ENCODE measurements at places on chromosomes 7 and 10.

DNA sequence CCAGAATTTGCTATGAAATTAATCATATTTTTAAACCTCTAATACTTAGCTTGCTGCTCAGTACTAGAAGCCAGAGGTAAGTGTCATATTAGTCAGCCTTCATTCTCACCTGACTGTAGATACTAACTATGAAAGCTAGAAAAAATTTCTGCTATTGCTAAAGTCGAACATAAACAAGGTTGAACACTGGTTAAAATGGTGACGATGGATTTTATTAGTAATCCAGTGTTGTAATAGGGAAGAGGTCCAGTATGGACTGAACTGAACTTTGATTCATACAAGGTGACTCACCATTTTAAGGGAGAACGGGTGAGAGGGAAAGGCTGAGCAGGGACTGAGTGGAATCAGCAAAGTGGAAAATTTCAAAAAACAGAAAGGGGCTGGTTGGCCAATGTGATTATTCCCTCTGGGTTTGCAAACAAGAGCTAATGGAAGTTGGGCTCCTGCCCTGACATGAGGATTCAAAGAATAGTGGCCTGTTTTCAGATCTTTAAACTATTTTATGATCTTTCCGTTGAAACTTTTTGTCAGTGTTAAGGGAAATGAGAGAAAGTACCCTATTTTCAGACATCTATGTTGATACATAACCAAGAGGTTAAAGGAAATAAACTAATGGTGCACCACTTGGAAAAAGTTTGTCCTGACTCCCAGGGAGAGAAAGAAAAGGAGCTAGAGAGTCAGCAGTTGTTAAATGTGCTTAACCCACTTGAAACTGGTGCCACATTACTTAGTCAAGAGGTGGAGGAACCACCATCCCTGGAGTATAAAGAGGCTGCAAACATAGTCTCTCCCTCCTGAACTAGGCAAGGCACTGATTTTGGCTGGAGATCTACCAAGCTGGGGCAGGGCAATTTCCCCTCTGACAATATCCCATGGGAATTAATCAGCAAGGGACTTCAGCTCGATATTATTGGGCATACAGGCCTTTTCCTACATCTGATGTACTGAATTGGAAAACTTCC, 15.3 kb upstream of the AKR1C1 start:
- DNase-seq: no peak

- DNase-seq: no peak
Observed at GRCh38 chr7:149856583-149856982, 17.2 kb upstream of the ATP6V0E2 start.

- no peak for DNase-seq
Observed at GRCh38 chr7:69434398-69434815, 163.9 kb upstream of the AUTS2 start.

GRCh38 chr7:155234158-155234492, 63.6 kb upstream of the INSIG1 start:
- DNase-seq: no peak

DNA sequence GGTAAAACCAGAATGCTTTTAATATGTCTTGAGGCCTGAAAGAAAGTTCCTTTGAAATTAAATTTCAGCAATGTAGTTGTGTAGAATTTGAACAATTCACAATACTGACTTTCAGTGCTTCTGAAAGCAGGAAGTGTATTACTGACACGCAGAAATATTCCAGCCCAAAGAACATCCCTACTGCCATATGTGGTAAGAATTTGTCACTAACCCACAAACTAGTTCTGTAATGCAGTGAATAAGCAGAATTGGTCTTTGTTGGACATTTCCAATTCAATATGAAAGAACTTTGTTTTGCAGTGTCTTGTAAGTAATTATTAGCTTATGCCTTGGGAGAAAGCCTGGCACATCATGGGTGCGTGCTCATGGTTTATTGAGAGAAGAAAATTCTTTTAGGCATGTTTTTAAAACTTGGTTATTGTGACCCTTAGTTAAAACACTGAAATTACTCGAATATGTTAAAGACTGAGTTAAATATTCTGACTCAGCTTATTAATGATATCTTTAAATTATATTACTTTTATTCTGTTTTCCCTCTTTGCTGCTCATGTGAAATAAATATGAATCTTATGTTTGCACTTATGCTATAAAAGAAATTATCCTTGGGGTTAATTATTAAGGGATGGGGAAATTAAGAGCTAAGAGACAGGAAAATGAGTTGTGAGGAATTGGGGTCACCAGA, 33.4 kb downstream of the PTPN12 start:
- no peak for DNase-seq

DNA sequence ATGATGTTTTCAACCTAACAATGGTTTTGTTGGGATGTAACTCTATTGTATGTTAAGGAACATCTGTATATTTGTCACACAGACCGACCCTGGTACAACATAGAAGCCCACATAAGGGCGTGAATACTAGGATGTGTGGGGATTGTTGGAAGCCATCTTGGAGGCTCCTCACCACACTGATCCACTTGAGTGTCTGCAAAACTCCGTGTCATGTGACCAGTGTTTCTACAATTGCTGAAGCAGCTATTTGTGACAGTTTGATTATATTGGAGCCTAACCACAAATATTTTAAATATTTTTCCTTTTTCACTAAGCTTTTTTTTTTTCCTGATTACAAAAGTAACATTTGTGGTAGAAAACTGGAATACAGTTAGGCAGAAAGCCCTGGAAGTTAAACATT, 27.9 kb downstream of the RALA start:
- no peak for DNase-seq

DNA sequence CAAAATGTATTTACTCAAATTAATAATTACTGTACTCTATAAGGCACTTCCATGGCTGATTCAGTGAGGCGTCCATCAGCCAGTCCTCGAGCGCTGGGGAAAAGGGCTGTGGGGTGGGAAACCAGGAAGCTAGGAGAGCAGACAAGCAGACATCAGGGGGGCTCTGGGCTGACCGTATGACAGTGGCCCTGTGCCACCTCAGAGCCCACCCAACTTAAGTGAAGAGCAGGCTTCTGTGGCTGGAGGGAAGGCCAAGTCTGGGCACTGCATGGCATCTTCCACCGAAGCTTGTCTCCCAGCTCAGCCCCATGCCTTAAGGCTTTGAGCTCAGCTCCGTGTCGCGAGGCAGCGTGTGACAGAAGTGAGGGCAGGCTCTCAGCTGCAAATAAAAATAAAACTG, 464.5 kb upstream of the ZMIZ1 start:
- no peak for DNase-seq

DNA sequence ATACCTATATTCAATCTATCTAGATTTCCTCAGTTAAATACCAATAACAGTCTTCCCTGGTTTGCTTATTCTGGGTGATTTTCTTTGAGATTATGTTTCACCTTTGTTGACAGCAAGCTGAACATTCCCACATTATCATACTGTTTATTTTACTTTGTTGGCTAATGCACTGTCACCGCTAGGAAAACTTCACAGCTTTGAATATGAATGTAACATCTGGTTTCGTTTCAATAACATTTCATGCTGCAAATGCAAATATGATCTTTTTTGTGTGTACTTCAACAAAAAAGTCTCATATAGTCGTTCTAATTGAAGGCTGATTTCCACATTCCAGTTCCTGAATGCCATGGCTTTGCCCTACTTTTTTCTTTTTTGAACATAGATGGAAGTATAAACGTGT, 946.3 kb upstream of the GHITM start:
- DNase-seq: no peak

DNA sequence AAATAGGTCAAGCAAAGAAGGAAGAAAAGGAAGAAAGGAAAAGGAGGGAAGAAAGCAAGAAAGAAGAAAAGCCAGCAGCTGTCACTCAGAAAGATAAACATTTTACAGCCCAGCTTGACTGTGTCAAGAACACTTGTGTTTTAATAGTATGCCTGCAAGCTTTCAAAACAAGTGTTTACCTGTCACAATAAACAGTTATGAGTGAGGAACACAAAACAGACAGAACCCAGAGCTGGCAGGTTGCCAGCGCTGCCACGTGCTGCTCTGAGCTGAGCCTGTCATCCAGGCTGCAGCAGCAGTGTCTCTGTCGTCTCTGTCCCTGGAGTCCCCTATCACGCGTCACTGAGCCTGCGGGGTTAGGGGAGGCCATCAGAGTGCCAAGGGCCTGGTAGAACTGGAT, 827.6 kb upstream of the AUTS2 start:
- DNase-seq: no peak

DNA sequence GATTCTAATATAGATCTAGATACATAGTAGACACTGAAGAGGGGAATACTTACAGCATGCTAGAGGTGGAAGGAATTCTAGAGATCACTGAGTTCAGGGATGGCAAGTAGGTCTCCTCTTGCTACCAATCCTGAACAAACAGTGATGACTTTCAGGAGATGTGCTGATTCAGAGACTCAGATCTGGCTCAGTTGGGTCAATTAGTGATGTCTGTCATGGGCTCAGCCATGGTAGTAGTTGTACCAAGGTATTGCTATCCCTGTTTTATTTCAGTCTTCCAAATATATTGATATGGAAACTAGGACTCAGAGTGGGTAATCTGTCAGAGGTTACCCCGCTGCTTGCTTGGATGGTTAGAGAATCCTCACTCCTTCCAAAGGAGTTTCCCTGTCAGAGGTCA, 38.5 kb downstream of the UNC5B start:
- DNase-seq: no peak

DNA sequence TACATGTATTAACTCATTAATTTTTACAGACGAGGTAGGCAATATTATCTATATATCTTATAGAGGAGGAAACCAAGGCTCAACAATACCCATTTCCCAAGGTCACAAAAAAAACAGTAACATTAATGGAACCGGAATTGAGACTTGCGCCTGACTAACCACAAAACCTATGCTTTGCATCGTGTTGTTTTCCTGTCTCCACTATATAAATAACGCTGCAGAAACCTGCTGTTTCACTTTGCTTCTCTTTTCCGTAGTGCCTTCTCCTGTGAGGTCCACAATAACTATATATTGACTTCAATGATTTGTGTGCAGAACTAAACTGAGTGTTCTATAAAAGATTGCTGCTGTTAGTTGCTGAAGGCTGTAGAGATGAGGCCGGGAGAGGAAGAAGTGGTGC, 97.7 kb upstream of the RPA3 start:
- no peak for DNase-seq

DNA sequence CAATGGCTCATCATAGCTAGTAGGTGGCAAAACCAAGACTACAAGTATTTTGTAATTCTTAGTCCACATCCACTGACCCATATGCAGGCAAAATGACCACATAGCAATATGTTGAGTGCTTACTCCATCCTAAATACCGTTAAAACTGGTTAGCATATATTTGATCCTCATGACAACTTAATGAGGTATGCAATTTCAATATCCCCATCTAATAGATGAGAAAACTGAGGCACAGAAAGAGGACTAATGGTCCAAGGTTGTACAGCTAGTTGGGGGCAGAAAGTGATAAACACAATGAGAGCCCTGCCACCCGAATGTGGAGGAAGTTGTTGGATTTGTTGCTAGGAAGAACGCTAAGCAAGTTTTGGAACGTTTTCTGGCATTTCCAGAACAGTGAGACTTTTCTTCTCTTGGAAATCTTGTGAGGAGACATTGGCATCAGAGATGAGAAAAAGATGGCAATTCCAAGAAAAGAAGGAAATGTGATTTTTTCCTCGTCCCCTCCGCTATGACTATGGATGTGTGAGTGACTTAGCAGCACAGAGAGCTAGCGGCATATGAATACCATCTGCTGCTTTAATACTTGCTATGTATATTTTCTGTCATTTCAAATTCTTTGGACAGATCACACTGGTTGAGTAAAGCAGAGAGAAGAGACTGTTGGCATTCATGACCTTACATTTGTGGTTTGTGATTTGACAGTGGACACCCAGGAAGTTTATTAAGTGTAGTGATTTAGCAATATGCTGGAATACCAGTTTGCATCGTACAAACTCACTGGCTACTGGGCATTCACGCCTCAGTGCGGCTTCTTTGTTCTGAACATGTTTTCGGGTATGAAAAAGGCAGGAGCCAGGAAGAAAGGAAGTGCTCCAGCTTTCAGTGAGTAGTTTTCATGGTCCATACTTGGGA, 51.5 kb downstream of the NRCAM start:
- no peak for DNase-seq

Measured in stimulated activated CD4-positive, alpha-beta T cell treated with anti-CD3 and anti-CD28 coated beads, Interleukin-1b, Interleukin-23, amount 100 ng/mL, for 1 hour (primary cell).